Activated T-helper 1 cell treated with anti-CD3 and anti-CD28 coated beads, Interleukin-12 subunit alpha, Interleukin-12 subunit beta, Interleukin-2, Interleukin-4 antibody, amounts not matched to agents 30 ng/mL and 10 ng/mL and 1 ng/mL, durations not matched to agents 14 hours and 24 hours and 36 hours (primary cell): ENCODE measurements at places on chromosomes 5 and 9. TPM values are rescaled to one million over a fixed set of nuclear protein-coding genes. Genes with fewer than 3 reads are reported as not detected.

DNA sequence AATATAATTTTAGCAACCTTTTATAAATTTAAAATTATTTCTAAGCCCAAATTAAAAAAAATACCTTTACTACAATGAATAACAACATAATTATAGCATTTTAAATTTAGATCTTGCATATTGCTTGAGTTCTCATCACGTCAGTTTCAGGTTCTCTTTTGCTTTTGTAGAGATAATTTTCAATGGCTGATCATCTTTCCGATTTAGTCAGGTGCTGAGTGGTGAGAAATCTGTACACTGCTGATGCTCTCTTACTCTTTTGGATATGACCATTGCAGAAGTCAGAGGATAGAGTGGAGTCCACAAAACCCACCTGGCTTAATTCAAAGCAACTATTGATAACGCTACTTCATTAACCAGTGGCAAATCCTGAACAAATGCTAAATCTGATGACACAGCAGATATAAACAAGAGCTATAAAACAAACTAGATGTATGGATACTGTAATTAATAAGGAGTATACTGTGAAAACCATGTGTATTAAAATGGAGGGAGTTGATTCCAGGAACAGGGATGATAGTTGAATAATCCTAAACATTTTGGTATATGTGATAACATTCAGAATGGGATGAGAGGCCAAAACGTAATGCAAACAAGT, 394.8 kb downstream of the CSNK1G3 start:
- H3K27ac ChIP-seq: no peak overlapping the region
- no peak for DNase-seq
- H3K27me3 ChIP-seq: no peaks in the 10 kb centered on the region
- H3K4me1 ChIP-seq: no peaks in the 10 kb centered on the region

GRCh38 chr5:7795306-7795705, 55.6 kb downstream of the CFAP90 start:
- H3K36me3 ChIP-seq: no peaks in the 10 kb centered on the region
- no peak overlapping the region for H3K4me3 ChIP-seq
- DNase-seq: no peak
- no peaks in the 10 kb centered on the region for H3K4me1 ChIP-seq

- H3K36me3 ChIP-seq: no peaks in the 10 kb centered on the region
- DNase-seq: no peak
- H3K27me3 ChIP-seq: peaks cover 6% of the 10 kb centered on the region
These were observed 8.2 kb downstream of the CERCAM start for GRCh38 chr9:128428644-128429512.

- DNase-seq: no peak
- H3K36me3 ChIP-seq: no peaks in the 10 kb centered on the region
- H3K27me3 ChIP-seq: no peaks in the 10 kb centered on the region
- H3K27ac ChIP-seq: no peak overlapping the region
These were observed 333.9 kb upstream of the SEMA6A start for GRCh38 chr5:116908537-116908936.

The DRD1 gene
- not detected in 2 replicates for total RNA-seq
